Right ventricle myocardium superior (tissue), 1 donor: ENCODE measurements at places on chromosomes 4 and X.

DNA sequence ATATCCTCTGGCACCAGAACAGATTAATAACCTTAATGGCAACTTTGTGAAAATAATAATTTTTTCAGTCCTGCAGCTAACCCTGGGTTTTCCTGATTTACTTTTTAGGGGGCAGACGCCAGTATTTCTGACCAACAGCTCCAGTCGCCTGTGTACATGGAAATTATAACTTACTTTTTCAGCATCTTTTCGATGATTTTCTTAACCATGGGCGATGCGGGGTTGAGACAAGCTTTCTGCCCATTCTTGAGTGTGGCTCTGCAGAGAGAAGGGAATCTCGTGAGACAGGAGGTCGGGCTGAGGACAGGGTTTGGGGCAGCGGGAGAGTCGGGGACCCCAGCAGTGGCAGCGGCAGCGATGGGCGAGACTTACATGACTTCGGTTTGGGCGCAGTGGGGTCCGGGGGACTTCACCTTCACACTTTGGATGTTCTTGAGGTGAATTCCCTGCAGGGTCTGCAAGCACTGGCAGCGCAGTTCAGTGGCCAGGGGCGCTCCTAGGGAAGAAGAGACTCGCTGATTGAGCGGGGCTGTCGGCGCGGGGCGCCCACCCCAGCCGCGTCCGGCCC, 484 bp downstream of the CXCL2 start:
- DNase-seq, result peak; percentile 50

DNA sequence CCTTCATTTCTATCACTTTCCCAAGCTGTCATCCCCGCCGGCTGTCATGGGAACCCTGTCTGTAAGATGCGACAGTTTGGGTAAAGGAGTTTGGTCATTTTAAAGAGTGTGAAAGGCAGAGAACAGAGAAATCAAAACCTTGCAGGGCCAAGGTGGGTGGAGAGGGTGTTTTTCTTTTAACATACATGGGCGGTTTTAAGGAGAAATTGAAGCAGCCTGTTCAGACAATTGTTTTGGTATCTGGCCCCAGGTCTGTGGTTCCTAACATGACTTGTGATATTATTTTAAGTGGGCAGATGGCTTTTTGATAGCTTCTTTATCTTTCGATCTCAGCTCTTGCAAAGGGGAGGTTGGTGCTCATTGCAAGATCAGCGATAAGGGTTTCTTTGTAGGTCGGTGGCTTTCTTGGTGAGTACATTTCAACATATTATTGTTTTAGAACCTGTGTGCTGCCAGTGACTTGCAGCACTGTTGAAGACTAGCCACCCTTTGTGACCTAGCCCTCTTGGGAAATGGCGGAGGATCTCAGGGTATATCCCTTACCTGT, 3.7 kb downstream of the PPP1R3F start:
- no peak for DNase-seq

GRCh38 chr4:139768896-139769295, 103.3 kb downstream of the MGST2 start:
- no peak for DNase-seq

DNA sequence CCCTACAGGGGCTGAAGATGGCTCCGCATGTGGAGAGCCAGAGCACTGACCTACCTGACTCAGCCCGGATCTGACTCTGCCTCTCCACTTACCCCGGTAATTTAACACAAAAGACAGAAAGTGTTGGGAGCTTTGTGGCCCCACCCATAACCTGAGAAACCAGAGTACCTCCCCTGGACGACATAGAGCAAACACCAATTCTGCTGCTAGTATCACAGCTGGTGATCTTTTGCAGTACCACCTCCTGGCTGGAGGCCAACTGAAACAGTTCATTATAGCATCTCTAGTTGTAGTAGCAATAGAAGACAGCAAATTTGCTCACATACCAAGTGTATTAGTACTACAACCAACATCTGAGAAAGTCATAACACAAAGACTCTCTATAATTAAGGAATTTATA, 443.9 kb downstream of the KLHL4 start:
- DNase-seq, result no peak

GRCh38 chr4:39730072-39730471, 32.1 kb downstream of the UBE2K start:
- no peak for DNase-seq

DNA sequence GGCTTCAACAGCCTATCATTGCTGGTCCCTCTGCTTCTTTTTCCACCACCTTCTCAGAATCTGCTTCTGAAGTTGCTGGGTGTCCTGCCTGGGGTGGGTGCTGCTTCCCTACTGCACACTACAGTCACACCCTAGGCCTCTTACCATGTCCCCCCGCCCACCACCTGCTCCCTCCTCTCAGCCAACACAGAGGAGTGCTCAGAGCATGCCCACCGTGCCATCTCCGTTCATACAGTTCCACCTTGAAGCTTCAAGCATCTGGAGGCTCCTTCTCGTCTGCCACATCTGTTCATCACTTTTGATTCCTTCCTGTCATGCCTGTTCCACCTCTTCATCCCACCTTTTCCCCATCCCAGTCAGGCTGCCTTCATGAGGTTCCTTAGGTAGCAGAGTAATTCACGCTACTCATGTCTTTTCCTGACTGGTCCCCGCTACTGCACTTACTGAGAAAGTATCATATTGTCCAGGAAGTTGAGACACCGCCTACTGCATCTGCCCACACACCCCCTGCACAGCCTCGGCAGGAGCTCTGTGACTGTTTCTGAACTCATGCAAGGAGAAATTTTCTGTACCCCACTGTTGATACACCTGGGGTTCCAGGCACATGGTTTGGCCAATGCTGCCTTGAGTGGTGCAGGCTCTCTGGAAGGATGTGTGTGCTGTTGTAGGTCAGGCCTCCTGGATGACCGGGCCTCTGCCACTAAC, 39.5 kb downstream of the HADH start:
- no peak for DNase-seq

DNA sequence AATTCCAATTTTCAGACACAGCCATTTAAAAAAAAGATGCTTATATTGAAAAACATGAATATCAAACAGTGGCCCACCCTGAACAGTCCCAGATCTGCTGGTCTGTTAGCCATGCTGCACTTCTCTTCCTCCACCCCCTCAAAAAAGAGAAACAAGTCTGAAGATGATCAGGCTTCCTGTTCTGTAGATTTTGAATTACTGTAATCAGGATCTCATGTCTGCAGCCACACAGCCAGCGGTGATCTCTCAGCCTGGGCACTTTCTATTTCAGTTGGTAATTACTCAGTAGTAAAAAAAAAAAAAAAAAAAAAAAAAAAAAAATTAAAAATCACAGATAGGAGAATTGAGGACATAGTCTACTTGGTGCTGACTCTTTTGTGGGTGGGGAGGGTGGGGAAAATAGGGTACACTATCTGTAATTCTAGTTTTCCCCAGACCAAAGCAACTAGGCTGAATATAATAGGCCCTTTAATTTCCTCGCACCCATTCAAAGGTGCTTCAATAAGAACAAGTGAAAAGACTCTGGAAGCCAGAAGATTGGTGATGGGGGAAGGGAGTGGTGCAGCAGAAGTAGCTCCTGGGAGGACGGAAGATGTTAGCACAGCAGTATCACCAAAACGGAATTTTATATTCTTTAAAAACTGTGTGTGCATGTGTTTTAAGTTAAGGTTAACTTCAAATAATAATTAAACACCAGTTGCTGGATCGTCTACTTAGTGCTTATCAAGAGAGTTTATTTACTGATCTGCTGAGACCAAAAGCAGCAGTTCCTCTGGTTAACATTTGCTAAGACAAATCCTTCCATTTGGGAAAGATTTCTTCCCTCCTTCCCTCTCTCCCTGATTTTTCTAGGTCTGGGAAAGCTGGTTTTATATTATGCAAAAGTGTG, 47.0 kb downstream of the SPRY1 start:
- DNase-seq, result no peak

- DNase-seq, result no peak
These were observed 51.7 kb upstream of the AFF2 start for GRCh38 chrX:148448686-148449085.

GRCh38 chr4:176001151-176002006, 64.3 kb upstream of the WDR17 start:
- peak; percentile 47 for DNase-seq

GRCh38 chr4:82430964-82431745, 765 bp downstream of the ENOPH1 start:
- DNase-seq, result no peak

GRCh38 chr4:67531379-67531962, 13.8 kb downstream of the CENPC start:
- DNase-seq, result no peak

- no peak for DNase-seq
These were observed 1456.9 kb downstream of the TECRL start for GRCh38 chr4:62952366-62952765.

GRCh38 chrX:49995107-49995731, 72.8 kb downstream of the CLCN5 start:
- DNase-seq, result no peak

GRCh38 chrX:25052798-25053534, 37.2 kb upstream of the ARX start:
- DNase-seq, result no peak

DNA sequence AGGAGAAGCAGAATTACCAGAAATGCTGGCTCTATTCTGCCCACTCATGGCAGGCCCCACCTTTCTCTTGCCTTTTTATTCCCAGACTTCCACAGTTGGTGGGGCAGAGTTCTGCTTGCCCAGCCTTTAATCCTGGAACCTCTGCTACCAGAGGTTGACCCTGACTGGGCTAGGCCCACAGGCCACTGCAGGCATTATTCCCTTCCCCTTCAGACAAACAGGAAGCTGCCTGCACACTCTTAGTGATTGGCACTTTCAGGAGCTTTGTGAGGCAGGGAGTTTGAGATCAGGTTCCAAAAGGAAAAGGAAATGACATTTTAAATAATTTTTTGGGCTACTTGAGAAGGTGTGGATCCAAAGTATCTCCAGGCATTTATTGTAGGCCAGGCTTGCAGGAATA, 18.8 kb downstream of the MSN start:
- DNase-seq, result no peak

- no peak for DNase-seq
These were observed 136.2 kb upstream of the RASGEF1B start for GRCh38 chr4:81607950-81608349.

GRCh38 chrX:17077361-17077760, 130.9 kb downstream of the REPS2 start:
- DNase-seq, result no peak

GRCh38 chr4:103664436-103665075, 55.2 kb downstream of the TACR3 start:
- no peak for DNase-seq

DNA sequence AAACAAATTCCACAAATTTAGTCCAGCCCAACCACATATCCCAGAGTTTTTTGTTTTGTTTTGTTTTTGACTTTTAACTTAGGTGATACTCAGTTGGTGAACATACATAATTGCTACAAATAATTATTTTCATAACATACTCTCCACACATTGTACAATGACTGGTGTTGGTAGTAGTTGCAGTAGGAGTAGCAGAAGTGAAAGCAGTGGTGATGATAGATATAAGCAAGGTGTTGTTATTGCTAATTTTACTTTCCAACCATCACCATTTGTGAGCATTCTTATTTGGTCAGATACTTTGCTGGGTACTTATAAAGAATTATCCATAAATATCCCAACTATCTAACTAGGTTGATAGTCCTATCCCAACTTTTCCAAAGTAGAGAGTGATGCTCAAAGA, 47.3 kb downstream of the ARHGAP24 start:
- DNase-seq, result no peak

DNA sequence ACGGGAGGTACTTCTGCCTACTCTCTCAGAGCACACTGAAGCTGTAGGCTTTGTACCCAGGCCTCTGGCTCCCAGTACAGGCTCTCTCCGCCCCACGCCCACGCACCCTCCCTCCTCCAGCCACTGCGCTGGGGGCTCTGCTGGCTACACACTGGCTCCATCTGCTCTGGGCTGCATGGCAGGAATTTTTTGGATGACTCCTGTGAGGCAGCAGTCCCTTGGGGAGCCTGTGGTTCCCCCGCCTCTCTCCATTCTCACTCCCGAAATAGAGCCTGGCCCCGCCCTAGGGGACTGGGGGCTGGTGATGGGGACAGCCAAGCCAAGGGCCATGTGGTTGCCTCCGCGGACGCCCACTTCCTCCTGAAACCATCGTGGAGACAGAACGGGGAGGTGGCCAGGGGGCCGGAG, 58.1 kb upstream of the ADRA2C start:
- peak; percentile 40 for DNase-seq

- no peak for DNase-seq
These were observed 447.7 kb downstream of the STIM2 start for GRCh38 chr4:27308379-27308778.

DNA sequence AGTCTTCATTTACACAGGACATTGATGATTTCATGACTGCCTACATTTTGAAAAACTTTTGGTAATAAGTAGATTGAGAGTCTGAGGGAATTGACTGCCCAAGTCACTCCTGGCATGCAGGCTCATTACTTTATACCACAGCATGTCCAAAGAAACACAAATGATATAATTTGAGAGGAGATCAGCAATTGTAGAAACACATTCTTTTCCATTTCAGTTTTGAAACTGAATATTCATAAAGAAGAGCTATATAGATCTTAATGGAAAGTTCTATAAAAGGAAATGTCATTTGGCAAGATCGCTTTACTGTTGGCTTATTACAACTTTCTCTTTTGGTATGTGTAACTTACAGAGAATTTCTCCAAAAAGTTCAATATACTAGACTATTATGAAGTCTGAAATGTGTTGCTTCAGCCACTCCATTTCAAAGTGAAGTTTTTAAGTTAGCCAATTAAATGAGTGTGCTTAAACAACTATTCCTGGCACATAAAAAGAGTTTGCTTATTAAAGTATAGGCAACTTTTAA, 158.0 kb downstream of the ARAP2 start:
- no peak for DNase-seq

GRCh38 chr4:124973716-124974115, 261.2 kb upstream of the ANKRD50 start:
- no peak for DNase-seq

- DNase-seq, result no peak
These were observed 232.1 kb downstream of the DCLK2 start for GRCh38 chr4:150310159-150310895.

DNA sequence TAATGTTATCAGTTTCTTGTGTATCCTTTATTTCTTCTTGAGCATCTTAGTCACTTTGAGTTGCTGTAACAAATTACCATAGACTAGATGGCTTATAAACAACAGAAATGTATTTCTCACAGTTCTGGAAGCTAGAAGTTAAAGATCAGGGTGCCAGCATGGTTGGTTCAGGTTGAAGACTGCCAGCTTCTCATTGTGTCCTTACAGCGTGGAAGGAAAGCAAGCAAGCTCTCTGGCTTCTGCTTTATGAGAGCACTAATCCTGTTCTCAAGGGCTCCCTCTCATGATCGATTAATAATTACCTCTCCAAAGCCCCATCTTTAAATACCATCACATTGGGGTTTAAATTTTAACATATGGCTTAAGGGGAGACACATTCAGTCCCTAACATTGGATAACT, 497.2 kb downstream of the RAPGEF2 start:
- no peak for DNase-seq
